ENCODE measurements at places on chromosomes 12 and 14. TPM values are rescaled to one million over a fixed set of nuclear protein-coding genes. Genes with fewer than 3 reads are reported as not detected.

Gene REC8
- 0.36 TPM for total RNA-seq

Gene HOXC10
- not detected for total RNA-seq

Gene SYT1
- 3.0 TPM for total RNA-seq

Gene PLCZ1
- not detected for total RNA-seq

Gene CISTR
- not detected for total RNA-seq

Gene SLC25A21
- total RNA-seq = 0.90 TPM

Gene C1QL4
- total RNA-seq = 0.18 TPM

Gene JPH4
- total RNA-seq = not detected

Gene MVK
- total RNA-seq = 6.9 TPM

Gene IFNG-AS1
- not detected for total RNA-seq

Gene GDF3
- not detected for total RNA-seq

Gene KCNMB4
- 0.90 TPM for total RNA-seq

Gene CLEC1B
- not detected for total RNA-seq

Data from IMR-90 (cell line).